ENCODE measurements at places on chromosomes 16 and 17.

- DNase-seq, result no peak
These were observed 8.8 kb downstream of the RASL10B start for GRCh38 chr17:35740216-35740615.

GRCh38 chr17:34009912-34010311, 245.2 kb upstream of the CCL2 start:
- no peak for DNase-seq

DNA sequence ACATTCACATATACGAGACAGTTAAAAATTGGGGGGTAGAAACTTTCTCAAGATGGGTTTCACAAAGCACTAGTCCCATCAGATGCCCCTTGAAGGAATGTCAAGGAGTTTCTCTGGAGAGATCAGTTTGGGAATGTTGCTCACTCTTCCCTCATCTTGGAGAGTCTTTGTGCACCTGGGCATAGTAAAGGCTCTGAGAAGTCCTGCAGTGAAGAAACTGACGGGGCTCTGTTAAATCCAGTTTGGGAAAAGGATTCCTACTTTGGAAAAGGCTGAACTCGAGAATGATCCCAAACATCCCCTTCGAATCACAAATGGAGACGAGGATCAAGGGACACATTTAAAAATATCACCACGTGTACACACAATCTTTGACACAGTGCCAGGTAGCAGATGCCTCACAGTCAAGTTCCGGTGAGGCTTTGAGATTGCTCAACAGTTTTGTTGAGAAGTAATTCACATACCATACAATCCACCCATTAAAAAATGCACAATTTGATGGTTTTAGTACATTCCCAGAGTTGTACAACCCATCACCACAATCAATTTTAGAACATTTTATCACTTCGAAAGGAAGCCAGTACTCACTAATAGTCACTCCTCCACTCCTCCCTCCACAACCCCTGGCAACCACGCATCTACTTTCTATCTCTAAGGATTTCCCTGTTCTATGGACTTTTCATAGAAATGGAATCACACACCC, 203.4 kb upstream of the FOXF1 start:
- no peak for DNase-seq

DNA sequence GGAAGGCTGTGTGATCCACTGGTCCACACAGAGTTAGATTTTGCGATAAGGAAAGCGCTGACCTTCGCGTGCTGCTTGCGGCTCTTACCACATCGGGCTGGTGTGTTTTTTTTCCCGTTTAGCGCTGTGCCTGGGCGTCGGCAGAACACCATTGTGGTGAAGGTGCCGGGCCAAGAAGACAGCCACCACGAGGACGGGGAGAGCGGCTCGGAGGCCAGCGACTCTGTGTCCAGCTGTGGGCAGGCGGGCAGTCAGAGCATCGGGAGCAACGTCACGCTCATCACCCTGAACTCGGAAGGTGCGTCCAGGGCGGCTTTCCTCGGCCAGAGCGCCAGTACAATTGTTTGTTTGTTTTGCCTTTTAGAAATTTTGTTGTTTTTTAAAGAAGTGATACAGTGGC, 54.7 kb downstream of the BANP start:
- DNase-seq, result no peak

- DNase-seq, result no peak
These were observed 32.5 kb downstream of the ABCC12 start for GRCh38 chr16:48123104-48123788.

DNA sequence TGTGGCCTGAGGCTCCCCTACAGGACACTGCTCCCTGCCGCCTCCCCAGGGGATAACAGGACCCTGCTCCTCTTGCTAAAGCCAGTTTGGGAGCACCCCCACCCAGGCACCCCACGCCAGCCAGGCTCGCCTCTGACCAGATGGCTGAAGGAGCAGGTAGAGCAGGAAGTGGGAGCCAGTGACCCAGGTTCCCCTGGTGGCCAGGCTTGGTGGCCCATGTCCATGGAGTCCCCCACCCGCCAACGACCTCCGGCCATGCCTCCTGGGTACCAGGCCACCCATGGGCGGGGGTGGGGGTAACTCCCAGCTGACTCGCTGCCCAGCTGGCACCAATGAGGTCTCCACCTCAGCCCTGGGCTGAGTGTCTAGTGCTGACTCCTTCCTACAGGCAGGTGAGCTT, 10.0 kb downstream of the BCAR1 start:
- DNase-seq, result no peak

DNA sequence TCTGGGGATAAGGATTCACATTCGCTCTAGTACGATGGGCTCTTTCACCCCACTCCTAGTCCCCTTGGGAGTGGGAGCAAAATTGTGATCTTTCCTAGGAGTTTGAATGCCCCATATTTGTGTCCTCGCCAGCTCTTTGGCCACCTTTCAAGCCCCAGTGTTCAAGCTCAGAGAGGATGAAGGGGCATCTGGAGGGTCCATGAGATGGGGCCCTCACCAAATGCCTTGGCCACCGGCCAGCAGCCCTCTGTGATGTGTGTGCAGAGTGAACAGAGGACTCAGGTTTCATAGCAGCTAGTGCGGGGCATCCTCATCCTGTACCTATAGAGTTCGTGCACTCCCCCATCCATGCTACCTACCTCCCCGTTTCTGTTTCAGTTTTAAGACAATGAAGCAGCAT, 140.6 kb downstream of the RAB11FIP4 start:
- no peak for DNase-seq

GRCh38 chr16:17265154-17265553, 205.6 kb downstream of the XYLT1 start:
- no peak for DNase-seq

- DNase-seq, result no peak
These were observed 56.3 kb downstream of the GAN start for GRCh38 chr16:81371106-81371505.

GRCh38 chr17:61904094-61904710, 23.6 kb downstream of the INTS2 start:
- no peak for DNase-seq

- DNase-seq, result no peak
These were observed 46.4 kb downstream of the MYH11 start for GRCh38 chr16:15810411-15810810.
